Heart right ventricle (tissue), 16 donors: ENCODE measurements at places on chromosomes 1 and 21. TPM values are rescaled to one million over a fixed set of nuclear protein-coding genes. Genes with fewer than 3 reads are reported as not detected.

DNA sequence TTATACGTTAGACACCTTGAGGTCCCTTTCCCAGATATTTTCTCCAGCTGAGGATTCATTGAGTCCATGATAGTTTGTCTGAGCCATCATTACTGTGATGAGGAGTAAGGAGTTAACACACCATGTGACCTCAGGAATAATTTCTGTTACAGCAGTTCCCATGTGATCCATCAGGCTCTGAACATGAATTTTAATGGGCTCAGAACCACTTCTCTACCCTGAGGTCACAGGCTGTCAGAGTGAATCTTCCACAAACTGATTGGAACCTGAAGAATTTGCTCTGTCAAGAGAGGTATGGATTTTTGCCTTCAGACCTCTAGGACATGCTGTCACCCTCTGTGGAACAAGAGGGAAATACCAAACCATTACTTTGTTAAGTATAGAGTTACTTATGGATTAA is 81.0 kb downstream of the NTMT2 start:
- DNase-seq, result no peak

DNA sequence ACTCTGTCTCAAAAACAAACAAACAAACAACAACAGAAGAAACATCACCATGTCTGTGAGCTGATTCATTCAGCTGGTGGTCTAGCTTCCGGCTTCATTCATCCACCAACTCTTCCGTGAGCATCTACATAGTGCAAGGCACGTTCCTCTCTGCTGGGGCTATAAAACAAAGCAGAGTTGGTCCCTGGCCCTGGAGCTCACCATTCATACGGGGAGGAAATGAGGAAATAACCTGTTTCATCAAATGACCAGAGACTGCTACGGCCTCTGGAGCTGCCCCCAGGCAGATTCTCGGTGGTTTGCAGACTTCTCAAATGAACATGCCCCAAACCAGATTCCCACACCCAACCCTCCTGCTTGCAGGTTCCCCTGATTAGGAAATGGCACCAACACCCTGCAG is 41.0 kb upstream of the ID3 start:
- no peak for DNase-seq

RAB13 gene
- 44.3 TPM for total RNA-seq

MTF2 gene
- 8.1 TPM for total RNA-seq

TAS1R1 gene
- not detected for total RNA-seq

DNA sequence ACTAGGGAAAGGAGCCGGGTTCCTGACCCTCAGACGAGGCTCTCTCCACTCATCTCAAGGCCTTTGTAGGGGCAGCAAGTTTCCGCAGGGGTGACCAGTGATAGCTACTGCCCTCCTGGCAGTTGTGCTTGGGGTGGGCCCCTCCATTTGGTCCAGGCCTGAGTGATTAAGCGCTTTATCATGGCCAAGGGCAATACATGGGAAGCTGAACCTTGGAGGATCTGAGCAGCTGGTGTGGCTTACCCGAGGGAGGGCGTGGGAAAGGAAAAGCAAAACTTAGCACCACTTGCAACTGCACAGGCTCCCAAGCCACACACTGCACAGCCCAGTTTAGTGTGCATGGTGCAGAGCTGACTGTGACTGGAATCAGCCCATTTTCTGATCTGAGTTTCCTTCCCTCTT is 47.8 kb downstream of the GADD45A start:
- DNase-seq, result peak; percentile 62

GSTM2 gene
- 87.9 TPM for total RNA-seq

GRCh38 chr1:212586206-212587015 is 22.1 kb upstream of the ATF3 start:
- DNase-seq, result no peak

GRCh38 chr1:196098000-196098399 is 510.2 kb downstream of the KCNT2 start:
- no peak for DNase-seq

DNA sequence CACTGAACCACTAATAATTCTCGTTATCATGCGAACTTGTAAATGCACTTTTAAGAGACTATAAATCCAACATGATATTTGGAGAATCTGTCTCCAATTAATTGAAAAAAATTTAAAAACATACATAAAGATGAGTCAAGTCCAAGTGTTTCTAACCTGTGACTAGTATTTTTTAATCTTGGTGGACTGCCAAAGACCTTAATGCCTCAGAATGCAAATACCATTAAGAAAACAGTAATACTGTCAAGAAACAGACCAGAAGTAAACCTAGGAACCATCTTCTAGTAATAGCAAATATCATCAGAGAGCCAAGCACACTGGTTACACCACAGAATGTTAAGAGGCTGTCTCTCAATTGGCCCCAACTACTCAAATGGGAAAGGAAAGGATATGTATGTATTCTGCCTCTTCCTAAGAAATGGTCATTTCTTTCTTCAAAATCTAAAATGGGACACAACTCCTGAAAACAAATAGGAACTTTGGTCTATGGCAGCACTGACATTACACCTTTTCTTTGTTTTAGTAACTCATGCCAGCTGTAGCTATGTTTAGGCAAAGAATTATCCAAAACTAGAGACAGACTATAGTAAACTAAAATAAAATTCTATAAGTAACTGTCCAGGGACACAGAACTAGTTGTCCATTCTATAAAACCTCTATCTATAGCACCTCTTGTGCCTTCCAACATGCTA is 15.8 kb downstream of the SCYL3 start:
- no peak for DNase-seq

- no peak for DNase-seq
These were observed 550 bp downstream of the RXFP4 start for GRCh38 chr1:155941845-155942531.

B3GALT2 gene
- total RNA-seq, result 52.4 TPM

TRPM2 gene
- 1.2 TPM for total RNA-seq

DNA sequence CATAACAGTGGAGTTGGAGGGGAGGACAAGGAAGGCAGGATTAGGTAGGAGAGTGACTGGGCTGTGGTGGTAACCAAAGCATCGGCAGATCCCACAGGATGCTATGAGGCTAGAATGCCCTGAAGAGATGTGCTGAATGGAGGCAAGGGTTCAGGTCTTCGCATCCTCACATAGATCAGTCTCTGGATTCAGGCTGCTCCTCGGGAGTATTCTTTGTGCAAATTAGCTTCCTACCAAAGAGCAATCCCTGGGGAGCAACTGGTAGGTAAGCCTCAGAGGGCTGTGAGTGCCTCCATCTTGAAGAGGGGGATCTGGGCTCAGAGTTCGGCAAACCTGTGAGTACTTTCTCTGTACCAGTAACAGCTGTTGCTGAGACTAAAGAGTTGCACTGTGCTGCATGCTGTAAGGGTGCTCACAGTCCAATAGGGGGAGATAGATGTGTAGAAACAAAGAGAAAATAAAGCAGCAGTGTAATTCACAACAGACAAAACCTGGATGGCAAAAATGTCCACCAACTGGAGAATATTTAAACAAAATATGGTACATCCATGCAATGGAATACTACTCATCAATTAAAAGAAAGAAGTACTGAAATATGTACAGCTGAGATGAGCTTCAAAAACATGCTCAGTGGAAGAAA is 322.4 kb upstream of the DEPDC1 start:
- DNase-seq, result no peak

DNA sequence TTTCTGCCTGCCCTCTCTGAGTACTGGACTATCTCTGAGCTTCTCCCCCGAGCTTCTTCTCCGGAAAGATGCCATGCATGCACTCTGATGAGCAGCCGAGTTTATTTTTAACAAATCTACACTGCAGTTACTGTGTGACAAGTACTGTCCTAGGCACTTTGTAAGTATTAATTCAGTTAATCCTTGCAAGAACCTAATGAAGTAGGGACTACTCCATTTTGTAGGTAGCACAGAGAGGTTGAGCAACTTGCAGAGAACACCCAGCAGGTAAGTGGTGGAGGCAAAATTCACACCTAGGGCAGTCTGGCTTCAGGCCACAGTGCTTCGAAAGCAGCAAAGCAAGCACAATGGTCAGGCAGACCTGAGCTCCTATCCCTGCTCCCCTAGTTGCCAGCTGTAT is 3.8 kb upstream of the TAL1 start:
- DNase-seq, result no peak

GRCh38 chr1:114901814-114902213 is 47.2 kb downstream of the SYCP1 start:
- DNase-seq, result no peak

- DNase-seq, result no peak
These were observed 10.6 kb downstream of the CNR2 start for GRCh38 chr1:23902321-23903278.

GRCh38 chr1:160646711-160647328 is at the start of gene SLAMF1:
Gene SLAMF1, minus strand, starts transcription at chr1:160647044. Its CDS starts 99 bp downstream, at chr1:160646945.
- DNase-seq, result no peak

GRCh38 chr1:29243871-29244200 is 7.5 kb downstream of the PTPRU start:
- no peak for DNase-seq

DNA sequence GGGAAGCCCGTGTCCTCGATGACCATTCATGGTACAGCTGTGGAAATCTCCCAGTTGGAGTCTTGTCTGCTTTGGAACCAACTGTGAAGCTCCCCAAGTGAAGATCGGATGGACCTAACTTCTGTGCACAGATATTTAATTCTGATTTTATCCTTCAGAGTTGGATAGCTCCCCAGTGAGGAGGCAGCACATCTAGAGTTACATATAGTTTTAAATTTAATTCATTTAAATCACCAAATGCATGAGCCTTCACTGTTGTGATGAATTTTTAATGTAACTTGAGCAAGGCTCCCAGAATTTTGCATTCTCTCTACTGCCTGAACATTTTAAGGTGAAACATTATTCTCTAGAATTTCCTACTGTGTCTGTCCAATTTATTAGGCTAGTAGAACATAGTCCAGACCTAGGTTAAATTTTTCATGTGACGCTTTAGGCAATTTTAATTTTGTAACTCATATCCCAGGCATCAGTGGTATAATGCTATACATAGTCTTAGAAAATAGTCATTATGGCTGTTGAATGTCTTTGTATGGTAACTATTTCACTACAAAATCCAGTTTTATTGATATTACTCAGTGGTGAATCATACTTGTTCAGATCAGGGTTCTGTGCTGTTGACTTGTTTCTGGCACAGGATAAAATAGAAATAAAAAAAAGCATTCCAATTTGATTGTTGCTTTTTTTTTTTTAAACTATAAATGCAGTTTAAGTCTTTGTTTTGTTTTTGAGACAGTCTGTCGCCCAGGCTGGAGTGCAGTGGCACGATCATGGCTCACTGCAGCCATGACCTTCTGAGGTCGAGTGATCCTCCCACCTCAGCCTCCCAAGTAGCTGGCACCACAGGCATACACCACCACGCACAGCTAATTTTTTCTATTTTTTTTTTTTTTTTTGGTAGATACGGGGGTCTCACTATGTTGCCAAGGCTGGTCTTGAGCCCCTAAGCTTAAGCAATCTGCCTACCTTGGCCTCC is 66.9 kb downstream of the PRDM2 start:
- DNase-seq, result no peak

TESK2 gene
- total RNA-seq, result 1.5 TPM

- no peak for DNase-seq
These were observed 70.4 kb upstream of the ABCG1 start for GRCh38 chr21:42148584-42148983.

DNA sequence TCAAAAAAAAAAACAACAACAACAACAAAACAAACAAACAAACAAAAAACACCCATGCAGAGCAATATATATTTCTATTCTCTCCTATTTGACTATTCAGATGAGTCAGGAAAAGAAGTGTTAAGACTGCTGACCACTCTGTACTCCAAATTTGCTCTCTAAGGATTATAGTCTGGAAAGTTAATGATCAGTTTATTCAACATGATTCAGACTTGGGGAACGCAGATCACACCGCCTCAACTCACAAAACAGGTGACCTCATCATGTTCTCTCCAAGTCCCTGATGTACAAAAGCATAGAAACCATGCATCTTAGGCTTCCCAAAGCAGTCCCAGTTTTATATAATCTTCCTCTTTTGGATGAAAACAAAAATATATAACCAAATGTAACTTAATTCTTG is 51.9 kb upstream of the PRRC2C start:
- no peak for DNase-seq

DNA sequence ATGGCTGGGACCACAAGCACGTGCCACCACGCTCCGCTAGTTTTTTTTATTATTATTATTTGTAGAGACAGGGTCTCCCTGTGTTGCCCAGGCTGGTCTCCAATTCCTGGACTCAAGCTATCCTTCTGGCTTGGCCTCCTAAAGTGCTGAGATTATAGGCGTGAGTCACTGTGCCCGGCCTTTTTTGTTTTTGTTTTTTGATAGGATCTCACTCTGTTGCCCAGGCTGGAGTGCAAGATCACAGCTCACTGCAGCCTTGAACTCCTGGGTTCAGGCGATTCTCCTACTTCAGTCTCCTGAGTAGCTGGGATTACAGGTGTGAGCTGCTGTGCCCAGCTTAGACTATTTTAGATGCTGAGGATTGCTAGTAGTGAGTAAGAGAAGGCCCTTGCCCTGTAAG is 11.8 kb upstream of the RNF11 start:
- DNase-seq, result no peak

GUCA2B gene
- not detected for total RNA-seq

TMPRSS3 gene
- total RNA-seq, result not detected

GRCh38 chr1:27356619-27357280 is 10.0 kb downstream of the MAP3K6 start:
- no peak for DNase-seq

KRTAP13-2 gene
- total RNA-seq, result not detected

GRCh38 chr1:163069142-163069541 is at the start of gene RGS4:
Gene RGS4, plus strand, starts transcription at chr1:163069361. Its CDS starts 124 bp downstream, at chr1:163069485.
- peak; percentile 66 for DNase-seq
